ENCODE measurements at places on chromosomes 3 and 15. TPM values are rescaled to one million over a fixed set of nuclear protein-coding genes. Genes with fewer than 3 reads are reported as not detected.
A peak's percentile ranks its signal among the peaks of the same experiment; 100 is the strongest.

DNA sequence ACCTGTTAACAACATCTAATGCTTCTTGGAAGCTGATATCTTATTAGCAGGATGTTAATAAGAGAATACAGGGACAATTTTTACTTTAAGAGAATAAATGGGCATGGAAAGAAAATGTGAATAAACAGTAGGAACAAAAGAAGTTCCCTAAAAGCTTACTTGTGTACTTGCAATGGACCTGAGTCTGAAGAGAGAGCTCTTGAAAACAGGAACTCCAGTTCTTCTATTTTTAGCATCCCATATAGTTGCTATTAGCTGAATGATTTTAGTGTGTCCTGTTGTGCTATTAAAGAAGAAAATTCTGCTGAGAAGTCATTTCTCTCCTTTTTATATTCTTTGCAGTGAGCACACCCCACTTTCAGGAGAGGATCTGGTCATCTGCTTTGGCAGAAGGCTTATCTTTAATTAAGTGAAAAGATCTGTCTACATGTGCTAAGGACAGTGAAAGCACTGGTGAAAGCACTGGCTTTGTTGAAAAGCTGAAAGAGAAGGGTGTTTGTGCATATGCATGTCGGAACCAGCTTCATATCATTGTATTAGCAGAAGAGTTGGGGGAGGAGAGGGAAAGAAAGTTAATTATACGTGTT, 1.4 kb upstream of the ST3GAL6 start:
- DNase-seq: no peak
- H3K36me3 ChIP-seq: no peaks in the 10 kb centered on the region
- no peak overlapping the region for H3K27ac ChIP-seq
- no peaks in the 10 kb centered on the region for H3K27me3 ChIP-seq
- H3K4me1 ChIP-seq: peaks cover 54% of the 10 kb centered on the region

TM4SF18 gene
- 6.5 TPM for total RNA-seq

ROPN1 gene
- total RNA-seq: not detected

DNA sequence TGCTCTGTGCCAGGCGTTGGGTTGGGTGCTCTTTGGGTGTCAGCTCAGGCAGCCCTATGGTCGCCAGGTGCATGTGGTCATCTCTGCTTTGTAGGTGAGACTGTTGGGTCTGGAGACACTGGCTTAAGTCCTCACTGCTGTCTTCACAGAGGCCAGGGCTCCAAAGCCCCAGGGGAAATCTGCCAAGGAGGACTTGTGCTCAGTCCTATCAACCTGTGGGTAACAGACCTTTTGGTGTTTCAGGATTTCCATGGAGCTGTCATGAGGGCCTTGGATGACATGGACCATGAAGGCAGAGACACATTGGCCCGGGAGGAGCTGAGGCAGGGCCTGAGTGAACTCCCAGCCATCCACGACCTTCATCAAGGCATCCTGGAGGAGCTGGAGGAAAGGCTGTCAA, 50.1 kb upstream of the NR2C2 start:
- H3K27me3 ChIP-seq: no peaks in the 10 kb centered on the region
- DNase-seq: no peak
- no peak overlapping the region for H3K4me3 ChIP-seq
- H3K4me1 ChIP-seq: no peaks in the 10 kb centered on the region

DNA sequence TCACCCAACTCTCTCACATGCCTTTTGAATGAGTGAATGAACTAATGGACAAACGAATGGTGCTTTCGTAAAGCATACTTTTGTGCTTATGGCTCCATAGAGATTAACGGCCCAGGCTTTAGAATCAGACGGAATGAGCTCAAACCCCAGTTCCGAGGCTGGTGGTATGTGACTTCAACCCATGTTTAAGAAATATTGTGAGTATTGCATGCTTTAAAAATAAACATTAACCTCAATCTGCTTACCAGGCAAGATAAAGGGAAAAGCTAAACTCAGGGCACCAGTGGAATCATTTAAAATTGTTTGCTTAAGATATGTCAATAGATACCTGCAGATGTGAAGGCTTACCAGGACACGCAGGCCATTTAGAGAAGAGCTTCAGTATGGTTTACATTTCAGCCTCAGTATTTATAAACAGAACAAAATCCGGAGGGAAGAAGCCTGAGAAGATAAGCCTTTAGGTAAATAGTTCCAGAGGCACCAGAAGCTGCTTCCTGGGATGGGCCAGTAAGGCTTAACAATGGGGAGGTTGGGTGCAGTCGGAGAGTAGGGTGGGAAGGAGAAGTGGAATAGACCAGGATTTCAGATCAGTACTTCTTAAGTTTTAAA, 186.4 kb downstream of the ADAMTS9 start:
- no peak overlapping the region for H3K4me3 ChIP-seq
- DNase-seq: no peak
- H3K4me1 ChIP-seq: peaks cover 20% of the 10 kb centered on the region
- H3K27ac ChIP-seq: peak overlapping the region; percentile 53
- no peaks in the 10 kb centered on the region for H3K27me3 ChIP-seq
- H3K36me3 ChIP-seq: no peaks in the 10 kb centered on the region

GPR156 gene
- total RNA-seq: 0.32 TPM

SPATA12 gene
- 0.15 TPM for total RNA-seq

Measured in lower lobe of right lung (tissue), 2 donors.